Lower leg skin (tissue), 4 donors: ENCODE measurements at places on chromosomes 3 and 15.

DNA sequence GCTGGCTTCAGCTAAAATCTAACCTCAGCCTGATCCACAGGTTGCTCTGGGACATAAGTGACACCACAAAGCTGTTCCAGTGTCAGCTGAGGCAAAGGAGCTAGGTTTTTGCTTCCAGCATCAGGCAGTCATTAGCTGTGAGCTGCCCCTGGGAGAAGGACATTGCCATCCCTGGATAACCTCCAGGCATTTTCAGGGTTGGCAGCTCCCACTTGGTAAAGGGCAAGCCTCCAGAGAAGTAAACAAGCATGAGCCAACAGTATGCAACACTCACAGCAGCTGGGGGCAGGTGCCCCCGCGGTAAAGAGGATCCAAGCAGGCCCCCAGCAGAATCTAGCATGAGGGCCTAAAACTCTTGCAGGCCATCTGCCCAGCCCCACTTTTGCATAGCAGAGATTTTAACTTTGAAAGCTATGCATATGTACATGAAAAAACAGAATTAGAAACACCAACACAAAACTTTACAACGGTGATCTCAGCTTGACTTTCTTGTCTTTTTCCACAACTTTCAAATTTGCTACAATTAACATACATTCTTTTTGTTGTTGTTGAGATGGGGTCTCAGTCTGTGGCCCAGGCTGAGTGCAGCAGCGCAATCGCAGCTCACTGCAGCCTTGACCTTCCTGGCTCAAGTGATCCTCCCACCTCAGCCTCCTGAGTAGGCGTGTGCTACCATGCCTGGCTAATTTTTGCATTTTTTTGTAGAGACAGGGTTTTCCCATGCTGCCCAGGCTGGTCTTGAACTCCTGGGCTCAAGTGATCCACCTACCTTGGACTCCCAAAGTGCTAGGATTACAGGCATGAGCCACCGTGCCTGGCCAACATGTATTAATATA lies 83.8 kb upstream of the TPM1 start:
- DNase-seq, result no peak

- no peak for DNase-seq
These were observed 158.4 kb upstream of the NAALADL2 start for GRCh38 chr3:174700736-174701135.

- DNase-seq, result no peak
These were observed 91.0 kb downstream of the CPN2 start for GRCh38 chr3:194259982-194260766.

- no peak for DNase-seq
These were observed 564 bp downstream of the IL16 start for GRCh38 chr15:81197255-81197630.

DNA sequence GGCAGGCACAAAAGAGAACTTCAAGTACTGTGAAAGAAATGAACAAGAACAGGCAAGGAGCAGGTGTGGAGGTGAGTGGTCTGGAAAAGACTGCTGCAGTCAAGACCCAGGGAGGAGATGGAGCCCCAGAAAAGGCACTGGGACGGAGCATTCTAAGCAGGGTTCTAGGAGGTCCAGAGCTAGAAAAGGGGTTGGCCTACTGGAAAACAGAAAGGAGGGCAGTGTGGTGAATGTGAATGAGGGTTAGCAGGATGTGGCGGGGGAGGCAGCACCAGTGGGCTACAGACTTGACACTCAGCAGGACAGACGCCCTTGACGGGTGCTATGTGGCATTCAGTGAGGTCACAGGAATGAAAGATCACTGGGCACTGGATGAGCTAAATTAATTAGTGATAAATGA lies 75.7 kb downstream of the SENP2 start:
- no peak for DNase-seq

GRCh38 chr3:119585208-119585607 lies 5.9 kb downstream of the ADPRH start:
- DNase-seq, result no peak

DNA sequence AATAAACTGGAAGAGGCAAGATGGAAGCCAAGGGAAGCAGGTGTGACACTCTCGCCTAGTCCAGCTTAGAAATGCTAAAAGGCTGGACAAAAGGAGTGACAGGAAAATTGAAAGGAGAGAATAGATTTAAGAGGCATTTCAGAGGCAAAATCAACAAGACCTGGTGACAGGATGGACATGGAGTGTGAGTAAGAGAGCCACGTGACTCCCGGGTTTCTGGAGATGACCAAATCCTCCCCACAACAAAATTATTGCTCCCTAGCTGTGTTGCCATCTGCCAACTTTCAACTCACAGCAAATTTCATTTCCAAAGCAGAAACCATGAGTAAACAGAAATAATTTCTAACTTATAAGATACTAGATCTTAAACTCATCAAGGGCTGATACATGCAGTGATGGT lies 52.6 kb downstream of the MTHFS start:
- no peak for DNase-seq

- DNase-seq, result no peak
These were observed 79.1 kb upstream of the ABI3BP start for GRCh38 chr3:101072300-101072699.

DNA sequence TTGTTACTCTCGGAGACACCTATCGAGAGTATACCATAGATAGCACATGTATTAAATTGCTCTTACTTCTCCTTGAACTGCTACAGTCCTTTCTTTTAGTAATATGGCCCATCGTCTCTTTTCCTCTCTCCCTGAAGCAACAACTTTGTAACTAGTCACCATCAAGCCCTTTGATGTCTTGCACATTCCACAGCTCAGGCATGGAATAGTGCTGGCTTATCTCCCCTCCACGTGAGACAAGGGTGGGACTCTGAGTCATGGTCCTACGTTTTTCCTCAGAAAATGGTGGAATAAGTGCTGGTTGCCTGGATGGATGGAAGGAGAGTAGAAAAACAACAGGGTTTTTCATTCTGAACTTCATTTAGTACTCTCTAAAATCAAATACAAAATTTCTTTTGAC lies 163.3 kb upstream of the MBNL1 start:
- no peak for DNase-seq

DNA sequence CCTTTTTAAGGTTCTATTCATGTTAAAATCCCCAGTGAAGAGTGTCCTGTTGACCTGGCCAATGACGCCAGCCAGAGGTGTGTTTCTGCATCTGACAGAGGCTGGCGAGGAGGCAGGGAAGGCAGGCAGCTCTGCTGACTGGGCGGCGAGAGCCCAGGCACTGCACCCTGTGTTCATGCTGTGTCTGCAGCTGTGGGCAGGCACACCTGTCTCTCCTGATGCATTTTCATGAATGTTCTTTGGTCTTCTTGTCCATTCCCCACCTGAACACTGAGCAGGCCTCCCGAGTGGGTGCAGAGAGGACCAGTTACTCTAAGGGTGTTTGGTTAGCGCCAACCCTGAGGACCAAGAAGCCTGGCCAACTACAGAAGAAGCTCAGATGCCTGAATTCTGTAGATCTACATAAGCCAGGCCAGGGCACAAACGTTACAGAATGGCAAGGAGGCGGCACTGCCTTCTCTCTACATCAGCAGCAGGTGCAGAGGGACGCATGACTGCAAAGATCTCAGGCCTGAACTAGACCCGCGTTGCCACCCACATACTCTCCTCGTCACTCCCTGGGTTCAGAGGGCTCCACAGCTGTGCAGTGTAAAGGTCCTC lies 233.7 kb downstream of the OCA2 start:
- DNase-seq, result no peak

DNA sequence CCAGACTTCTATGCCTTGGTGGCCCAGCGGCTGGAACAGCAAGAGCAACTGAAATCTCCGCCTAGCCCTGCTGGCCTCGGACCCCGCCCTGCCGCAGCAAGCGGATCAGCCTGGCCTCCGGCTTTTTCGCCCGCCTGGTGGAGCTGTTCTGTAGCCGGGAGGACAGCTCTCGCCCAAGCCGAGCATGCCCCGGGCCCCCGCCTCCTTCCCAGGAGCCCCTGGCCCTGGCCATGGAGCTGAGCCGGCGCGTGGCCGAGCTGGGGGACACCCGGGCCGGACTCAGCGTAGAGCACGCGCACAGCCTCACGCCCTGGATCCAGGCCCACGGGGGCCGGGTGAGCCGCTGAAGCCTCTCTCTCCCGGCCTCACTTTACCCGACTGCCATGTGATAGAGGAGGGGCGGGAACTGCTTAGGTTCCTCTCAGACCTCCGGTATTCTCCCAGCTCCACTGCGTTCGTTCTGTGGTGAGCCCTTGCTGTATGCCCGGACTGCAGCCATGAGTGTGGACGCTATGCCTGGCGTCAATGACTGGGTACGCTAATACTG lies 24.1 kb upstream of the MRPL3 start:
- DNase-seq, result no peak

DNA sequence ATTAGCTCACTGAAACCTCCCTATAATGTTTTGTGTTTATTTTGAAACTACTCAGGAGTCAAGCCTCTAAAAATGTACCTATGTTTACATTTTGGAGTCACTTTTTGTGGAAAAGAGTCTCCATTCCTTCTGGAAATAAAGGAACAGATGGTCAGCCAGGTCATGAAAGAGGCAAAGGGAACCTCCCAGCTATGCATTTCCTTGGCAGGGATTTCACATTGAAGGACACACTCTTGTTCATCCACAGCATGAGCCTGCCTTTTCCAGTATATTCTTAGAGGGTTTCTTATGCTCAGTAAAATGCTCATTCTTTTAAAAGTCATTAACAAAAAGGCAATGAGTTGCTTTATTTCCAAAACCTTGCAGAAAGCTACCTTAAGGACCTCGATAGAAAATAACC lies 20.8 kb downstream of the STAC start:
- DNase-seq, result no peak

- no peak for DNase-seq
These were observed 21.8 kb downstream of the NTRK3 start for GRCh38 chr15:88234711-88235110.

DNA sequence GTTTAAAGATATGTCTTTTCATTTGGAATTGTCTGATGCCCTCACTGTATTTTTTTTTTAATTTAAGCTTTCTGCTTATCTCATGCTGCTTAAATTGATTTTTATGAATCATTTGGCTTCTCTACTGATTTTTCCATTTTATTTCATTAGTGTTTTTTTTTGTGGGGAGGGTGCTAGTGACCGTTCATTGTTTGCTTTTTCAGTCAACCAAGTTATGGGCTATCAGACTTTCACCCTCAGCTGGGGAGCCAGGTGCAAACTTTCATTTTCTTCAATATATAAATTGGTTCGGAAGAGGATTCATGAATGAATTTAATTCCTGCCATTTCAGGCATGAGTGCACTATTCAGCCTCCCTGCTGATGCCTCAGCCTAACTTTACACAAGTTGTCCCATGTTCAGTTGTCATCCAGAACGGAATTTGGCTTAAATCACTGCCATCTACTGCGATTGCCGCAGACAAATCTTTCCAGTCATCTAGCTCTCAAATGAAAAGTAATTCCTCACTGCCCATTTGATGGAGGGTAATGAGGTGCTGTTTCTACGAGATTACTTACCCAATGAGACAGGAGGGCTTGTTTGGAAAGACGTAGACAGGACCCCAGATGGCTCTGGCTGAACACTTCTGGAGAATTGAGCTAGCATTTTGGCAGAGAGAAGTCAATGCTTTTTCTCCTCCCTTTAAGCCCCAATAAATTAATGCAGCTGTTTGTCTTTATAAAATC lies 89.9 kb upstream of the RORA start:
- no peak for DNase-seq
